ENCODE measurements at places on chromosomes 11 and 22.

DNA sequence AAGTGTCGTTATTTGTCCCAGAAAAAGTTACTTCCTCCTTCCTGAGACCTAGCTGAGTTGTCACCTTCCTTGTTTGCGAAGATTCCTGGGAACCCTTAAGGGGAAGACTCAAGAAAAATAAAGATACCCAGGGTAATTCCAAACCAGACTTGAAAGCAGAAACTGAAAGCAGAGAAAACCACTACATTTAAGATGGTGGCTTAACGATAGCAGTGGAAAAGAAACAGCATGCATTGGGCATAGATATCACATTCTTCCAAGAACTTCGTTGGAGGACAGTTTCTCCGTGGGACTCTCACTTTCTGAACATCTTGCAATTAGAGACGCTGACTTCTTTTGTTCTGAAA is 89.1 kb downstream of the FAM76B start:
- DNase-seq = no peak

- no peak for DNase-seq
Observed at GRCh38 chr22:45469281-45470073, 33.2 kb upstream of the FBLN1 start.

- no peak for DNase-seq
Observed at GRCh38 chr11:15972838-15973237, 383.5 kb downstream of the SOX6 start.

DNA sequence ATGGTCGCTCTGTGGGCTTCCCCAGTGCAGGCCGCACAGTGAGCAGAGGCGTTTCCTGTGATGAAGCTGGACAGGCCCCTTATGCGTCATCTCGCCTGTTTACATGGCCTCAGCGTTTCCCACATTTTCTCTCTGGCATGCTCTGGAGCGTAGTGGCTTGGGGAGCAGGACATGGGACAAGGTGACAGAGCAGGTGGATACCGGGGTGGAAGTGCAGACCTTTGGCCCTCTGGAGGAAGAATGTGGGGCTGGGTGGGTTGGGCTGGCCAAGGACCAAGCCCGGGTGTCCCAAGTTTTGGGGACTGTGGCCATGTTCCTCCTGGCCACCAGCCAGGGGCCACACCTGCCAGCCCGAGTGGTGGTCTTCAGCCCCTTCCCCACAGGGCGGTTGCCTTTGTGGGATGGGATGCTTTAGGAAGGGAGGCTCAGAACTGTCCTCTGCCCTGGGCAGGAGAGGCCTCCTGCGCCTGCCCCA is 446.6 kb downstream of the TBC1D22A start:
- no peak for DNase-seq

DNA sequence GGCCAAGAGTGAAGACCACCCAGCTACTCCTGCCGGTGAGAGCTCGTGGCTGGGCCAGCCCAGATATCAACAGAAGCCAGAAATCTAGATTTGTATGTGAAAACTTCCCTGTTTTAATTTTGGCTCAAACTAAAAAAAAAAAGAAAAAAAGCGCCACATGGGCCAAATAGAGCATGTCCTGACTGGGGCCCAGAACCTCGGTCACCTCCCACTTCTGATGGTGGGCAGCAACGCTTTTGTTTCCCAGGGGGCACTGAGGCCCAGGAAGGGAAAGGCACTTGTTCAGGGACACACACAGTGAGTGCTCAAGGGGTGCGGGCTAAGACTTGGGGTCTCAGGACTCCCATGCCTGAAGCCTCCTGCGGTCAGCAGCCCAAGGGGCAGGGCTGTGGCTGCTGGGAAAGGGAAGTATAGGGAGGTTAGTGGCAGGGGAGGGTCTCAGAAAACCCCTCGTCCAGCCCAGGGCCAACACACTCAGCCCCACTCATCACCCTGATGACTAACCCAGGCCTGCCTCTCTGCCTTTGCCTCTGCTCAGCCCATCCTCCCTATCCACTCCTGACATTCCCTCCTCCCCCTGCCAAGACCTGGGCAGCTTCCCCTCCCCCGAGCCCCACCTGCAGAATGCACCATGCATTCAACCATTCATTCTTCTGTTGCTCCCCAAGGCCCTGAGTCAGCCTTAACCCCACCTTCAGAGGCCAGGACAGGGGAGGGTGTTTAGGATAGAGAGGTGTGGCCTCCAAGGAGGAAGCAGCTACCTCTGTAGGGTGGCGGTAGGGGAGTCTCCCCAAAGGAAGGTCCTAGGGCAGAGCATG is 30.0 kb upstream of the TCF20 start:
- DNase-seq = peak; percentile 21

- no peak for DNase-seq
Observed at GRCh38 chr11:116366980-116367645, 405.7 kb downstream of the BUD13 start.

DNA sequence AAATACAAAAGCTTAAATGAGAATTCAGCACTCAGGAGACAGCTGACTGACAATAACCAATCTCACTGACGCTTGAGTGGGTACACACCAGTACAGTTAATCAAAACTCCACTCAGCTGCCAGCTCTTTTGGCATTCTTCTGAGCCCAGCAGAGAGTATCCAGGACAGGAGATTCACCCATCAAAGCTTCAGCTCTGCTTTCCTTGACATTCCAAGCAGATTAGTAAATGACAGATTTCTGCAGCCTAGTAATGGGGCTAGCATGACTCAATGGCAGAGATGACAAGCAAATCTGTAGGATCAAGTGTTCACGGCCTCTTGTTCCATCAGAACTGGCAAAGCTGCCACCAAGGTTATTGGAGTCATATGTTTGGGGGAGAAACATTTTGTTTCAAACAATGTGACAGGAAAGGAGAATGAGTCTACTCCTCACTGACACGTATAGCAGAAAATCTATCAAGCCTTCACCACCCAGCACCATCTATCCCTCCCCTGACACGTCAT is 420.0 kb downstream of the DYNC2H1 start:
- no peak for DNase-seq

DNA sequence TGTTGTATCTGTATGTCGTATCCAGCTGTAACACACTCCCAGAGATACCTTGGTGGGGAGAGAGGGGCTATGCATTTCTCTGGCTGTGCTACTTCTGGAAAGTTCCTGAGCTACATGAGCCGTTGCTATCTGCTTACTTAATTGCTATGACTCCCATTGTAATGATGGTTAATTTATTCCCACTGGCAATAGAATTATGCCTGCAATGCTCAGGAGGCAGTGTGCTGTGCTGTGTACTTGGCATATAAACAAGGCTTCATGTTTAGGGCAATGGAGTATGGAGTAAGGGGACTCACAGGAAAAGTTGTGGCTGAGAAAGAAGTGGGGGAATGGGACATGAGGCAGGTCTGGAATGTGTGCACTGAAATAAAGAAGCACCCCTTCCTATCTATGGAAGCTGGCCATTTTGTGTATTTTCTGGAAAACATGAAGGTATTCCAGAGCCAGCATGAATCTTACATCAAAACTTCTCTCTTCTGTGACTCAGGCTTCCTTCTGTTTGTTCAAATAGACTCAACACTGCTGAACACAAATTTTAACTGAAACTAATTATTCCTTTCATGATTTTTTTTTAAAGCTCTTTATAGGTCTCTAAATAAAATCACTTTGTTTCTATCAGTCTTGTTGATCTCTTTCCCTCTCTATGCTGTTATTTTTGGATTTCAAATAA is 40.6 kb downstream of the CD44 start:
- DNase-seq = no peak

- DNase-seq = no peak
Observed at GRCh38 chr11:19512618-19513017, 200.0 kb upstream of the NAV2 start.

GRCh38 chr11:90223248-90223585 is 368 bp upstream of the CHORDC1 start:
- DNase-seq = no peak

GRCh38 chr11:91104237-91104636 is 881.4 kb upstream of the CHORDC1 start:
- DNase-seq = no peak

GRCh38 chr11:94857337-94857736 is 89.2 kb downstream of the AMOTL1 start:
- DNase-seq = no peak

DNA sequence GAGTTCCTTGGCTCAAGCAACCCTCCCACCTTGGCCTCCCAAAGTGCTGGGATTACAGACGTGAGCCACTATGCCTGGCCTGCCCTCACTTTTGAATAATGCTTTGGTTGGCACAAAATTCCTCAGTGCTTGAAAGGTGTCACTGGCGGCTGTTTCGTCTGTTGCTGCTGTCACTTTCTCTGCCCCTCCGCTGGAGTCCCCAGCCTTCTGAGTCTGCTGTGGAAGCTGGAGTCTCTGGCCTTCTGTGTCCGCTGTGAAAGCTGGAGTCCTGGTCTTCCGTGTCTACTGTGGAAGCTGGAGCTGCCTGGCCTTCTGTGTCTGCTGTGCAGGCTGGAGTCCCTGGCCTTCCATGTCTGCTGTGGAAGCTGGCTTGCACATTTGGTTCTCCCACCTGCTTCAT is 4.9 kb upstream of the KRTAP5-1 start:
- DNase-seq = no peak

GRCh38 chr22:40247976-40248375 is 70.3 kb downstream of the TNRC6B start:
- peak; percentile 28 for DNase-seq

DNA sequence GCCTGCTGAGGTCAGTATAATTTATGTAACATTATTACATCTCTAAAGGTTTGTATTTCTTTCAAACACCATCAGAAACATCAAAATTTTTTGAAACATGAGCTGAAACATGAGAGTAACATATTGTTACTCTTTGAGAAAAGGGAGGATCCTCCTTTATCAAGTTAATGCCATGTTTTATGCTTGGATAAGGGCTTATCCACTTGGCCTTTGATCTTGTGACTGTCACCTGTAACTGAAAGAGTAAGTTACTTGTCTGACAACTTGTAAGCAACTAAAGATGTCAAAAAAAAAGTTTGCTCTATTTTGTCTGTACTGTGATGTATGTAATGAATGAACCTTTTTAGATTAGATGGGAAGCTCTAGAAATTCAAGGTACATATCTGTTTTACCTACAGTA is 59.6 kb downstream of the FAR1 start:
- no peak for DNase-seq

DNA sequence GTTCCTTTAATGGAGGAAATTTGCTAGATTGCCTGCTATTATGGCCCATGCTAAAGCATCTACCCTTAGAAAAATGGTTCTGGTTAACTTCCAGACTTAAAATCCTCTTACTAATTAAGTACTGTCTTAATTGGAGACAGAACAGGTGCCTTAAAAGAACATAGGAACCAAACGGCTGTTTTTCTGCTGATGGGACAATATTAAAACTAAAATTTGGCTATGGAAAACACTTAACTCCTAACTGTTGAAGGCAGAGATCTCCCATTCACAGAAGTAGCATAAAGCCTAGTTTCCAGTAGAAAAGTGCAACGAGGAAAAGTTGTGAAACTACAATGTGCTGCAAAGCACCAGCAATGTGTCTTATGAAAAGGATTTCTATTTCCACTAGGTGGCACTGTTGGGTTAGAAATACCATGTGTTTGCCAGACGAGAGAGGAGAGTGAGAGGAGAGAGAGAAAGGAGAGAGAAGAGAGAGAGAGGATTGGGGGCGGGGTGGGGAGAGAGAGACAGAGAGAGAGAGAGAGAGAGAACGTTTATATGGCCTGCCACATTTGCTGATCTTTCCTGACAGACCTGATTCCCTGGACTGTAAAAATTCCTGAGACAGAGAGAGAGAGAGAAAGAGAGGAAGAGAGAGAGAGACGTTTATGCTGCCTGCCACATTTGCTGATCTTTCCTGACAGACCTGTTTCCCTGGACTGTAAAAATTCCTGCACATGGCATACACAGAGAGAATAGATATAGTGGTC is 51.5 kb downstream of the FAM181B start:
- no peak for DNase-seq

- no peak for DNase-seq
Observed at GRCh38 chr11:129576652-129577051, 201.0 kb downstream of the BARX2 start.

DNA sequence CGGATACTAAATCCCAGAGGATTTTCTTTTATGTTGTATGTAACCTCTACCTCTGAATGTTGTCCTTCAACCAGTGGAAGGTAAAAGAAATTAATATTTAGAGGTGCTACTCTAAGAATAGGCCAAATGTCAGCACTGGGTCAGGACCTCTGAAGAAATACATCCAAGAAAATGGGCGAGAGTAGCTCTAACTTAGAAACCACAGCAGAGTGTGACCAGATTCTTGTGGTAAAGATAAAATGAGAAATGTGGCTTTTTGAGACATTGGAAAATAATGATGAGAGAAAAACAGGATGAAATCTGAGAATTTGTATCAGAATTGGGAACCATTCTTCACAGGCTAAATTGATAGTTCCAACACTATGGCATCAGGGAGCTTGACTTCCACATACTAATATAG is 63.5 kb downstream of the CSTPP1 start:
- DNase-seq = no peak

- DNase-seq = no peak
Observed at GRCh38 chr22:49667236-49667635, 160.4 kb downstream of the BRD1 start.

DNA sequence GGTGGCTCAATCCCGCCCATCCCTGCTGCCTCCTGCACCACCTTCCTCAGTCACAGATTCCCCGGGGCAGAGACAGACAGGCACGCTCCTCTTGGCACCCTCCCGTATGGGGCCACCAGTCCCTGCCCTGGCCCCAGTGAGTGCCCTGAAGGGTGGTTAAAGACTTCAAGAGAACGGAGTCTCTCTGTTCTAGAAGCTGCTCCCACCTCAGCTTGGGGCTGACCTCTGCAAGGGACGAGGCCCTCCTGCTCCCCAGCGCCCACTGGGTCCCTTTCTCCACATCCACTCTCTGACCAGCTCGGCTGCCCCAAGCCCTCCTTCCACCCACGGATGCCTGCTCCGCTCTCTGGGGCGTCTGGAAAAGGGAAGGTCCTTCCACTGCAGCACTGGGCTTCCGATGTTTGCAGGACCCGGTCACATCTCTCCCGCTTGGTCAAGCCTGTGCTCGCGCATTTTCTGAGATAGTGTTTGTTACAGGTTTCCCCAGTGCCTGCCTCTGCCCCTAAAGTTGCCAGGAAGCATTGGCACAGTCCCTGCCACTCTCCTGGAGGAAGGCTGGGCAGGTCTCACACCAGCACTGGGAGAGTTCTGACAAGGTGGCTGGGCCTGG is 1487.9 kb downstream of the TBC1D22A start:
- no peak for DNase-seq

GRCh38 chr11:55503449-55503848 is 50.8 kb upstream of the OR4C15 start:
- DNase-seq = no peak

DNA sequence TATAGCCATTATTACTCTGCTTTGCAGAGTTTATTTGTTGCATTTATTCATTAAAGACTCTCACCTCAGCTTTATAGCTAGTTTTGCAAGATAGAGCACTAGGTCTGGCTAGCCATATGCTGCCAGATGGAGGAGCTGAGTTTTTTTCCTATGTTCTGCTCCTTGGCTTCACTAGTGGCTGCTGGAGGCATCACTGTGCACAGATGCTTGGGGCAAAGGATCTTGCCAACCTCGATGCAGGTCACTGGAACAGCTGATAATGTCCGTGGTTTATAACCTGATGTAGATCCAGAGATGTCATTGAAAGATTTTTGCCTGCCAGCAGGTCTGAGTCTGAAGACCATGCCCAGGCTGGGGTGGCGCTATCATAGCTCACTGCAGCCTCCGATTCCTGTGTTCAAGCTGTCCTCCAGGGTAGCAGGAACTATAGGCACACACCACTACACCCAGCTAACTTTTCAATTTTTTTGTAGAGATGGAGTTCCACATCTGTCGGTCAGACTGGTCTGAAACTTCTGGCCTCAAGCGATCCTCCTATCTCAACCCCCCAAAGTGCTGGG is 63.2 kb downstream of the PACS1 start:
- no peak for DNase-seq

- no peak for DNase-seq
Observed at GRCh38 chr11:61974766-61975631, 7.6 kb upstream of the FTH1 start.

Measured in activated T-helper 1 cell treated with anti-CD3 and anti-CD28 coated beads, Interleukin-12 subunit alpha, Interleukin-12 subunit beta, Interleukin-2, Interleukin-4 antibody, amounts not matched to agents 30 ng/mL and 10 ng/mL and 1 ng/mL, durations not matched to agents 14 hours and 24 hours and 36 hours (primary cell).